ENCODE measurements at places on chromosomes 13 and 19.

DNA sequence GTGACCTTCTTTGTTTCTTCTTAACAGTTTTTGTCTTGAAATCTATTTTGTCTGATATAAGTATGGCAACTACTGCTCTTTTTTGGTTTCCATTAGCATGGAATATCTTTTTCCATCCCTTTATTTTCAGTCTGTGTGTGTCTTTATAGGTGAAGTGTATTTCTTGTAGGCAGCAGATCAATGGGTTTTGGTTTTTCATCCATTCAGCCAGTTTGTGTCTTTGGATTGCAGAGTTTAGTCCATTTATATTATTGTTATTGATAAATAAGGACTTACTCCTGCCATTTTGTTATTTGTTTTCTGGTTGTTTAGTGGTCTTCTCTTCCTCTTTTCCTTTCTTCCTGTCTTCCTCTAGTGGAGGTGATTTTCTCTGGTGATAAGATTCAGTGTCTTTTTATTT, 54.4 kb downstream of the ZNF136 start:
- H3K4me3 ChIP-seq, result no peak overlapping the region
- no peaks in the 10 kb centered on the region for H3K27me3 ChIP-seq
- no peak for DNase-seq
- H3K27ac ChIP-seq, result no peak overlapping the region
- no peaks in the 10 kb centered on the region for H3K4me1 ChIP-seq
- H3K36me3 ChIP-seq, result peaks cover 63% of the 10 kb centered on the region

DNA sequence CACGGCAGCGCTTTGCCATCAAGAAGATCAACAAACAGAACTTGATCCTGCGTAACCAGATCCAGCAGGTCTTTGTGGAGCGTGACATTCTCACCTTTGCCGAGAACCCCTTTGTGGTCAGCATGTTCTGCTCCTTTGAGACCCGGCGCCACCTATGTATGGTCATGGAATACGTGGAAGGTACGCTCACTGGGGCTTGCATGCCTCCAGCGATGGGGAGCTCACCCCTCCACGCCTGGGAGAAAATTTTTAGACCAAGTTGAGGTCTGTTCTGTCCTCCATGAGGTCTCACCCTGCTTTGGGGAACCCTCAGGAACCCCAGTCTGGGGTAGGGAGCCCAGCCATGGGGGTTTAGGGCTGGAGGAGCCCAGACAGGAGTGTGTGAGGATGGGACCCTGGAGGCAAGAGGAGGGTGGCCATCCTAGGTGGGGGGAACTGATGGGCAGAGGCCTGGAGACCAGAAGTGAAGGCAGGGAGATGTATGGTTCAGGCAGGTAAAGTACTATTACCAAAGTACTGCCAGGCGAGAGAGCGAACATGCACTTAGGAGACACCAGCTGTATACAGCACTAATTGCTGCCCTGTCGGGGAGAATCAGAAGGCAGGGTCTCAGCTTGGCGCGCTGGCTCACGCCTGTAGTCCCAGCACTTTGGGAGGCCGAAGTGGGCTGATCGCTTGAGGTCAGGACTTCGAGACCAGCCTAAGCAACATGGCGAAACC, 22.3 kb upstream of the PIK3R2 start:
- DNase-seq, result no peak
- H3K27ac ChIP-seq, result no peak overlapping the region
- H3K4me1 ChIP-seq, result peaks cover 6% of the 10 kb centered on the region
- peaks cover 26% of the 10 kb centered on the region for H3K36me3 ChIP-seq
- H3K27me3 ChIP-seq, result no peaks in the 10 kb centered on the region

DNA sequence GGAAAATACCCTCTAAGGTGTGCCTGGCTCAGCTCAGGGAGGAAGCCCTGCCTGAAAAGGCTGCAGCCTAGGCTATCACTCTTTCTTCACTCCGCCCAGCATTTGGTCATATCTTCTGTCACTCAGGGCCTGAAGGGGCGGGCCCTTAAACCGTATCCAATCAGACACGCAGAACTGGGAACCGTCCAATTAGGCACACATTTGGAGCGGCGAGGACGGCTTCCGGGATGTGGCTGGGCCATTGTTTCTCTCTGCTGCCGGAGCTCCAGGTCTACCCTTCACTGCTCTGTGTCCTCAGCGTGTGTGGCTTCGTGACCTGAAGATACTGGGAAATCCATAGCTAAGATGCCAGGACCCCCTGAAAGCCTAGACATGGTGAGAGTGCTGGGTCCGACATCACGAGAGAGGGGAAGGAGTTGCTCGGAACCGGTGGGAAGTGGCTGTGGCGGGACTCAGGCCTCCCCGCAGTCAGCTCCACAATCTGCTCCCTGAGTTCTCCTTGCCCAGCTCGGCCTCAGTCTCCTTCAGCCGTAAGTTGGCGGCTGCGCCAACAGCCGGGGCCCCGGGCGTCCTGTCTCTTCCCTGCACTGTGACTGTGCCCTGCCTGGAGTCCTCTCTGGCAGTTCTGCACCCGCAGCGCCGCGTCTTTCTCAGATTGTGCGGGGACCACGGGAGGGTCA, at the start of gene ZNF493:
TSS of gene ZNF493 (plus strand) at position 241 of the 680 bp plus-strand sequence. CDS start at position 346, 105 bp downstream.
- peaks cover 43% of the 10 kb centered on the region for H3K36me3 ChIP-seq
- peaks cover 16% of the 10 kb centered on the region for H3K4me1 ChIP-seq
- DNase-seq, result peak; percentile 92

GRCh38 chr19:29014857-29015436, 198.0 kb downstream of the UQCRFS1 start:
- peak; percentile 2 for DNase-seq
- H3K4me1 ChIP-seq, result no peaks in the 10 kb centered on the region
- no peak overlapping the region for H3K4me3 ChIP-seq
- no peaks in the 10 kb centered on the region for H3K36me3 ChIP-seq
- peaks cover 34% of the 10 kb centered on the region for H3K27me3 ChIP-seq

GRCh38 chr19:3653865-3654513, 27.4 kb upstream of the CACTIN start:
- 0 out of 2 replicates have a peak overlapping the region, but pooled peaks have one; percentile 21 for H3K27ac ChIP-seq
- peaks cover 14% of the 10 kb centered on the region for H3K4me1 ChIP-seq
- DNase-seq, result no peak

GRCh38 chr19:35549879-35550523, 4.6 kb downstream of the TMEM147 start:
- H3K36me3 ChIP-seq, result peaks cover 6% of the 10 kb centered on the region
- H3K4me1 ChIP-seq, result peaks cover 15% of the 10 kb centered on the region
- H3K27ac ChIP-seq, result no peak overlapping the region
- no peak overlapping the region for H3K4me3 ChIP-seq
- H3K27me3 ChIP-seq, result peaks cover 8% of the 10 kb centered on the region

Measured in HFFc6 (cell line).